HCT116 (cell line): ENCODE measurements at places on chromosomes 12 and 14.

DNA sequence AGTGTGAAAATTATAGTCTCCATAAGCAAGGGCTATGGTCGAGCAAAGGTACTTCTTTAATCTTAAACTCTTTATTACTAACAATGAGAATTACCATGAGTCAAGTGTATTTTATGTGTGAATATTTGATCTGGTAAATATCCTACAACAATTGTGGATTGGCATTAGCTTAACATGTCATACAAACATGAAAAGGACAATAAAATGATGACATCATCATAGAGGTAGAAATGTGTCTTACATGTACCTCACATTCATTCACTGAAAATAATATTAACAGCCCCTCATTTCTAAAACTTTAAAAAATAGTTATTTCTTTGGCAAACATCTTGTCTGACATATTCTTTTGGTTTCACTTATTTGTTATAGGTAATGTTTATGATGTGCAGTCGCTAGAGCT is 355.0 kb downstream of the NAV3 start:
- H3K4me1 ChIP-seq, result no peaks in the 10 kb centered on the region
- DNase-seq, result no peak
- no peaks in the 10 kb centered on the region for H3K36me3 ChIP-seq
- H3K27me3 ChIP-seq, result no peaks in the 10 kb centered on the region

GRCh38 chr14:60189923-60190840 is 25.0 kb upstream of the DHRS7 start:
- DNase-seq, result no peak
- H3K4me1 ChIP-seq, result no peaks in the 10 kb centered on the region
- no peaks in the 10 kb centered on the region for H3K36me3 ChIP-seq
- no peak overlapping the region for H3K4me3 ChIP-seq
- no peaks in the 10 kb centered on the region for H3K27me3 ChIP-seq
- H3K27ac ChIP-seq, result no peak overlapping the region

DNA sequence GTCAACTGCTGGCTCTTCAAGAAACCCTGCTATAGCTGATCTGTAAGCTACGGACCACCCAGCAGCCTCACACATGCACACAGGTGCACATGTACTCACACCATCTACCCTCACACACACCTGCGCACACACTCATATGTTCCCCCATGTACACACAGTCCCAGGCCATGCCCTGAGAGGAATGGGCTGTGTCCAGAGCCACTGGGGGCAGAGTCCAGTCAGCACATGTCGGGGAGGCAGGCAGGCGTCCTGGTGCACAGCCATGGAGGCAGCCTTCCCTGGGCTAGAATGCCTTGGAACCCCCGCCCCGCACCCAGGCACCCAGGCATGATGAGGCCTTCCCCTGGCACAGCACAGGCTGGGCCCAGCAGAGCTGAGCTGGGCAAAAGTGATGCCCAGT is 58.3 kb upstream of the DLK1 start:
- no peaks in the 10 kb centered on the region for H3K36me3 ChIP-seq
- H3K4me3 ChIP-seq, result no peak overlapping the region
- H3K27me3 ChIP-seq, result no peaks in the 10 kb centered on the region
- peaks cover 19% of the 10 kb centered on the region for H3K4me1 ChIP-seq
- no peak overlapping the region for H3K27ac ChIP-seq

- peak overlapping the region; percentile 98 for H3K27ac ChIP-seq
- H3K4me3 ChIP-seq, result peak overlapping the region; percentile 71
- DNase-seq, result no peak
- H3K4me1 ChIP-seq, result peaks cover 28% of the 10 kb centered on the region
- H3K27me3 ChIP-seq, result no peaks in the 10 kb centered on the region
Observed at GRCh38 chr14:22870811-22871223, 723 bp upstream of the LRP10 start.
